Hypothalamus (tissue), 51 donors: ENCODE measurements at places on chromosomes 7 and 10.

DNA sequence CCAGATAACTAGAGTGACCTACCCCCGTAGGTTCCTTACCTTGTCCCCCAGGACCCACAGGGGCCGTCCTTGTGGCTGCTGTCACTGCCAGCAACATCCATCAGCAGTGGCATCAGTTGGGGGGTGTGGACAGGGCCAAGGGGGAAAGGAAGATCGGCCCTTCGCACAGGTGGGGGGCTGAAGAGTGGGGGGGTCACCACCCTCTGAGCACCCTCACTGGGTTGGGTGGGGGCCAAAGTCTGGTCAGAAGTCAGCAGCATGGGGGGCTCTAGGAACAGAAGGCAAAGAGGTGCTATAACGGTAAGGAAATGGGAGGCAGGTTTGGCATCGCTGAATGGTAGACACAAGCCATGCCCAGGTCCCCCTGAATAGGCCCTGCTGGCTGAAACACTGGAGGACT is 4.6 kb downstream of the NOBOX start:
- no peak for DNase-seq

DNA sequence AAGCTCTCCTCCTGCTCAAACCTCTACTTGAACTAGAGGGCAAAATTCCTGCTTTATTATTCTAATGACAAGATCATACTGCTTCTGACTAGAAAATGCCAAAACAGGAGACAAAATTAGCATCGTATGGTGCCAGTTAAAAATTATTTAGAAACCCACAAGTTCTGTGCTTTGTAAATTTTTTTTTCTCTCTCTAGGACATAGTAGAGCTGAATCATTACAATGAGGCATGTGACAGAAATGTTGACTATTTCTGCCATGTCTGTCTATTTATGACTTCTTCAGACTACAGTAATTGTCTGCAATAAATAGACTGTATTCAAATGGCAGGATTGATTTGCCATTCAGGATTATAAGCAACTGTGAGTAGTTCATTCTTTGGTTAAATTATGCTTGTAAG is 335.8 kb downstream of the PRPF18 start:
- DNase-seq = no peak

DNA sequence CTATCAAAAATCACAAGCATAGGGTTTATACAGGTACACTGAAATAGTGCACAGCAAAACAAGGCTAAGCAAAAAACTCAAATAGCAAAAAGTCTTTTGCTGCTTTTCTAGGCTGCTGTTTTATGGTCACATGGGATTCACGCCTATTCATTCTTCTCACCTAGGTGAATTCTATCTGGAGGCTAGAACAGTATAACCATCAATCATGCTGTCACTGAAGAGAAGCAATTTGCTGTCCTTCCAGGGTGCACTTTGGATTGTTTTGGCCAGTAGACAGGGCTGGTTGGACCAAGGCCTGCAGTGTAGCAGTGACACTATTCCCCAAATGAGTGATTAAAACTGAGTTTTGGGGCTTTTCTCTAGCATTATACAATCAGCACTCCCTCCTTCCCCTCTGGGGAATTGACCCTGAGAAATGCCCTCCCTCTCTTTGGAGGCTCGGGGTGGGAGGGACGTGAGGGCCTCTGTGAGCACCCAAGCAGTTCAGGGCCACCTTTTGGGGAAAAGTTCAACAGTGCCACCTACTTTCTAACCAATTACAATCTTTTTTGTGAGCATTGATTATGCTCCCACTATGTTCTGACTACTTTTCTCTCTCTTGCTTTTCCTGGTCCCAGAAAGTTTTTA is 16.2 kb upstream of the SND1 start:
- no peak for DNase-seq

DNA sequence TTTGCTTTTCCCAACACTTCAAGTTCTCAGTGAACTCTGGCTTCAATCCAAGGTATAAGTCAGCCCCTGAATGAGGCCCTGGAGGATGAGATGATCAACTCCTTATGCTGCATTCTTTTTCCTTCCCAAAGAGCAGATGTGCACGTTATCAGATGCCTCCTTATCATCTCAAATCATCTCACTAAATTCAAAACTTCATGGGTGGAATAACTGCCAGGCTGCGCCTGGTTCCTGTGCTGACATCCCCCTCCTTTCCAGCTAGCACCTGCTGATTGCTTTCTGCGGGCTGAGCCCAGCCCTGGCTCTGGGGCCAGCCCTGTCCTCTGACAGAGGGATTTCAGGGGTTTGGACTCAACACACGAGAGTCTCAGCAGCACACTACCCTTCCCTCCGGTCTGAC is 44.9 kb downstream of the TLL2 start:
- DNase-seq = no peak

- DNase-seq = no peak
Observed at GRCh38 chr7:22696541-22697228, 30.3 kb upstream of the IL6 start.

GRCh38 chr7:14340393-14341074 is 351.1 kb upstream of the ETV1 start:
- no peak for DNase-seq

GRCh38 chr10:130099344-130099743 is 11.3 kb downstream of the C10orf143 start:
- no peak for DNase-seq
